ENCODE measurements at places on chromosomes 12 and 14. TPM values are rescaled to one million over a fixed set of nuclear protein-coding genes. Genes with fewer than 3 reads are reported as not detected.

IFNG-AS1 gene
- not detected for total RNA-seq

DNA sequence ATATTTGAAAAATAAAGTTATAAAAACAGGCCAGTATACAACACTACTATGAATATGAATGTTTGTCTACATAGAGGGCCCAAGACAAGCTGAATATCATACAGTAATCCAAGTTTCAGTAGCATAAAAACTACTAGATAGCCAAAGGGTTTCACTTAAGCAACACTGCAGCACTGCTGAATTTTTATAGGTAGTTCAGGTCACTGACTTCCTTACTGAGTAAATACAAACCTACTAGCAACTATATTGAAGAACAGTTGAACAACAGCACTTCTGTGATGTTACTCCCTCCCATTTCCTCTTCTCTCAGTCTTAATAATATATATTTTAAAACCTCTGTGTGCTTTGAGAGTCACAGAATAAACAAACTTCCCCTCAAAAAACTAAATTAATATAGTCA, 42.7 kb downstream of the GTF2A1 start:
- no peak for DNase-seq

GRCh38 chr12:88998421-88998820, 353.9 kb downstream of the DUSP6 start:
- no peak for DNase-seq

GRCh38 chr12:130916241-130916911, 37.3 kb upstream of the ADGRD1 start:
- DNase-seq: peak; percentile 6

DNA sequence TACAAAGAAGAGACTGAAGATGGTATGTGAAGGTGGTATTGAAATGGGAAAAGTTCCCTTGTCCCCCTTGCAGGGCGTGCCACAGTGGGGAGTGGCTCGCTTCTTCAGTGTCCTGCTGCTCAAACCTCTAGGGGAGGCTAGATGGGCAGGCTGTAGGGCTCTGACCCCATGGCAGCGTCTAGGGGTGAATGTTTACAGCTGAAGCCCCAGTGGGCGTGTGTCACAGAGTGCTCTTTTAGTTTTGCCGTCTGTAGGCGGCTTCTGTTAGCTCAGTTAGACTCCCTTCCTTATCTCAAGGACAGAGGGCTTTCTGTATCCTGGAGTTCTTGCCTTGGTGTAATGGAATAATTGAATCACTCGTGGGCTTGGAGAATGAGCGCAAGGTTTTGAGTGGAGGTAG, 266.2 kb downstream of the RAD51B start:
- no peak for DNase-seq

GRCh38 chr12:32897281-32897610, 669 bp upstream of the PKP2 start:
- no peak for DNase-seq

DNA sequence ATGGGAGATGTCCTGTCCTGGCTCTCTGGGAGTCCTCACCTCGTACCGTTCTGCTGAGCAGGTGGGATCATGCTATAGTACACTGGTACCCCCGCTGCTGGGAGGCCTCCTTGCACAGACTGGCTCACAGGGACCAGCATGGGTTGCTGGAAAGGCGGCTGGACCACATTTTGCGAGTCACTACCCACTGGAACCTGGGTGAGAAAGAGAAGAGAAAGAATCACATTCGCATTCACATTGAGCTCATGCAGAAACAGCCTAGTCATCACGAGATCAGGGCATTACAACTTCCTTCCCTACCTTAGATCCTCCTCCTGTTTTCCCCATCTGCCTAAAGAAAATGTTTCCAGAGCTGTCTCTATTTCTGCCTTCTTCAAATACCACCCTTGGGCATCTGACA, 17.3 kb upstream of the STAC3 start:
- DNase-seq: no peak

DNA sequence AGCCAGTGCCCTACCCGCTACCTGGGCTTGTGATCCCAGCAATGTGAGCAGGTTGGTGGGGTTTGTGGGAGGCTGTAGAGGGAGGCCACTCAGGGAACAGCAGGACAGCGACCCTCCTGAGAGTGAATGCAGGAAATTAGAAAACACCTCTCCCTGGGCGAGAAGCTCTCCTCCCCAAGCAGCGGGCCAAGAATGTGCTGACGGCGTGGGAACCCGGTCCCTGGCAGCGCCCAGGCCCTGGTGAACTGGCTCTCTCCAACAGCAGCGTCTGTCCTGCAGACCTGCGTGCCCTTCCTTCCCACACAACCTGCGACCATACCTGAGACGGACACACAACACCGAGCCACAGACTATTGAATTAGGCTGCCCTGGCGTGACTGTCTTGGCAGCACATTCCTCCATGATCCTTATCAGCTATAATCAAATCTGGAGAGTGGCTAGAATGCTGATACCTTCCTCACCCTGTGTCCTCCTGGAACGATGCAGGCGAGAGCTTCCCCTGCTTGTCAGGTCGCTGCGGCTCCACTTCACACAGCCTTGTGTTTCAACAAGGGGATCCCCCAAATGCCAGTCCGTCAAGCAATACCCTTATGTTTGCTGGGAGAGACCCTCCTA, 114.8 kb upstream of the GSC start:
- DNase-seq: no peak

DNA sequence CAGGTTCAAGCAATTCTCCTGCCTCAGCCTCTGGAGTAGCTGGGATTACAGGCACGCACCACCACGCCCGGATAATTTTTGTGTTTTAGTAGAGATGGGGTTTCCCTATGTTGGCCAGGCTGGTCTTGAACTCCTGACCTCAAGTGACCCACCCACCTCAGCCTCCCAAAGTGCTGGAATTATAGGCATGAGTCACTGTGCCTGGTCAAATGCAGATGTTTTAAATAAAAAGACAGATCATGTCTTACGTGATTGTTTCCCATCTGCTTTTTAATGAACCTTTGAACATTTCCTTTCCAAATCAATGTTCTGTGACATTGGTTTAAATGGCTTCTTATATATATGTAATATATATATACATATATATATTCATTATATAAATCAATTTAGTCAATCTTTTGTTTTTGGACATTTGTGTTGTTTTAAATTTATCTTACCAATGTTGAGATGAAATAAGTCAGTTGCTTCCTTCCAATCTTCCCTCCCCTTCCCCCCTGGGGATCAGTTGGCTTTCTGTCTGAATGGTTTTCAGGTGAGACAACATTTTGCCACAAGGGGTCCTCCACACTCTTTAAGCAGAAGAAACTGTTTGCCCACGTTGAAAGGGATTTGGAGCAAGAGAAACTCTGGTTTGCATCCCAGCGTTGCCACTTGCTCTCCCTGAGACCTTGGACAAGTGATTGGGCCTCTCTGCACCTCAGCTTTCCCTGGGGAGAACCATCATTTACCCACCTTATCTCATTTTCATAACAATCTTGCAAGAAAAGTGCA, 47.6 kb upstream of the RBM19 start:
- DNase-seq: no peak

DNA sequence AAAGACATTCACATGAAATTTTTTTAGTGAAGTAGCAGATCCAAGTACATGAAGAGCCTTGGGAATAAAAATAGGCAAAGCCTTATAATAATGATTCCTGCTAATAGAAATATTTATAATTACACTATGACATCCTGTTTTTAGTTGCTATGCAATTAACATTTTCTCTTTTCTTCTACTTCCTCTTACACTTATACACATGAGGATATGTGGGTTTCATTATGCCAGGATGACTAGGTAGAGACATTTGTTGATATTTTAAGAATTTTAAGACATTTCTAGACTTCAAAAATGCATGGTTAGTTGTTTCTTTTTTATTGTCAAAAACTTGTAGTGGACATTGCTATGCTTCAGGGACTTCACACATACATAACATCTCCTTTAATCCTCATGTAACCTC, 326.8 kb downstream of the SYT1 start:
- DNase-seq: no peak

- no peak for DNase-seq
Measured at GRCh38 chr12:68086019-68086603, 73.4 kb downstream of the IFNG start.

RNASE7 gene
- total RNA-seq: 0.86 TPM

DNA sequence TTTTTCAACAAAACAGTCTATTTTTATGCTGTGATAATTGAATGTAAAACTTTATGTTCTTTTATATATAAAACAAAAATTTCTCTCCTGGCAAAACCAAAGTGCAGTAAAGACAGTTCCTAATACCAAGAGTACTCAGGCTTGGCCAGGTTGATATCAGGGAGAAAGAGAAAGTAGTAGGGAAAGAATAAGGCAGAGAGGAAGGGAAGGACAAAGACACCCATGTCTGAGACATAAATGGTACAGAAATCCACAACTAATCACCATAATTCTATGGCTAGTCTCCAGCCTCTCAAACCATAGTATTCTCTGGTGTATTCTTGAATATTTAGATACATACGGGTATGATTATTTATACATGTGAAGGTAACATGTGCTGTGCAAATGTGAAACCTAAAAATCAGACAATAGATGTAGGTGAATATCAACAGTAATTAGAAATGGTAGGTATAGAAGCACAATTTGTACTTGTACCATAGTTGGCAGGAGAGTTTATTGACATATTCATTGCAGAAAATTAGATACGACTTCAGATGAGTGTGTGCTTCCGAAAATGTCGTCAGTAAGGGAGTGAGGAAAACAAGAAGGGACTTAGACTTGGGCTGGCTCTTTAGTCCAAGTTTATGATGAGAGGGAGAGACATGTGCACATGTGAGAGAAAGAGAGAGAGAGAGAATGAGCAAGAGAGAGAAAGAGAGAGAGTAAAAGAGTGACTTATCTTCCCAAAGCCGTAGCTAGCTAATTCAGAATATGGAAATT, 230.8 kb upstream of the NPAS3 start:
- DNase-seq: no peak

KRT73 gene
- total RNA-seq: not detected

CLEC14A gene
- total RNA-seq: not detected

GRCh38 chr12:88579161-88579517, 1.1 kb downstream of the KITLG start:
- no peak for DNase-seq

GRCh38 chr14:106459971-106460730, 933.8 kb downstream of the TMEM121 start:
- DNase-seq: no peak

GRCh38 chr12:90407841-90408240, 547.1 kb downstream of the CCER1 start:
- DNase-seq: no peak

SYNE3 gene
- not detected for total RNA-seq

DNA sequence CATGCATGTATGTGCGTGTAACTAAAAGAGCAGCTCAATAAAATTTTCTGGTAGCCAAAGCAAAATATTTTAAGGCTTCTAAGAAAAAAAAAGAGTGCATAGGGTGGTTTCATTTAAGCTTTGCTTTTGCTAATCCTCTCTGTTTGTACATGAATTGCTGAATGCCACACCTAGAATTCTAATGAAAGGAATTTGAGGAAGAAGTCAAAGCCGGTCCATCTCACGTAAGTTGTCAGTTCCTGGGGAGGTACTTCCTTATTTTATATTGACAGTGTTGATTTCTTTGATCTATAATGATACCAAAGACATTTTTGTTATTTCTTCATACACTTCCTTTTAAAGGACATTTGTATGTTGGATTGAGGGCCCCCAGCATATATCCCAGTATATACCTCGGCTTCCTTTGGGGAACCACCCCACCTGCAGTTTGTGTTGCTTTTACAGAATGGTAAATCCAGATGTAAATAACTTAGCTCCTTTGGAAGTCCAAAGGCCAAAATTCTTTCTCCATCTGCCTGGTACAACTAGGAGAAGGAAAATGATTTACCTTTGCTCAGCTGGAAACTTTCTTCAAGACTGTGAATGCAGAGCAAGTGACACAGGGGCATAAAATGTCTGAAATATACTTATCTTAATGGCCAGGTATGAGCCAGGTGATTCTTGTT, 420.9 kb upstream of the ATP2B1 start:
- DNase-seq: no peak

Measured in epithelial cell of proximal tubule (primary cell).